Diencephalon (tissue), 1 donor: ENCODE measurements at places on chromosomes 11 and 22. TPM values are rescaled to one million over a fixed set of nuclear protein-coding genes. Genes with fewer than 3 reads are reported as not detected.

NPAS4 gene
- total RNA-seq, result 1.6 TPM

SLC29A2 gene
- total RNA-seq, result 2.1 TPM

C22orf42 gene
- 24.7 TPM for total RNA-seq

MRGPRF gene
- total RNA-seq, result 0.92 TPM

KIAA0930 gene
- total RNA-seq, result 57.9 TPM

MAPK8IP1 gene
- 131 TPM for total RNA-seq

NKAPD1 gene
- 39.0 TPM for total RNA-seq

ZNF280B gene
- total RNA-seq, result 5.8 TPM

TIGD3 gene
- total RNA-seq, result 3.2 TPM
